ENCODE measurements at places on chromosomes 12 and 14.

- DNase-seq, result no peak
Measured at GRCh38 chr14:68104518-68104917, 284.9 kb downstream of the RAD51B start.

- DNase-seq, result no peak
Measured at GRCh38 chr12:45681465-45681864, 48.0 kb upstream of the ARID2 start.

GRCh38 chr14:67420102-67420739 lies 8.3 kb upstream of the PLEK2 start:
- no peak for DNase-seq

DNA sequence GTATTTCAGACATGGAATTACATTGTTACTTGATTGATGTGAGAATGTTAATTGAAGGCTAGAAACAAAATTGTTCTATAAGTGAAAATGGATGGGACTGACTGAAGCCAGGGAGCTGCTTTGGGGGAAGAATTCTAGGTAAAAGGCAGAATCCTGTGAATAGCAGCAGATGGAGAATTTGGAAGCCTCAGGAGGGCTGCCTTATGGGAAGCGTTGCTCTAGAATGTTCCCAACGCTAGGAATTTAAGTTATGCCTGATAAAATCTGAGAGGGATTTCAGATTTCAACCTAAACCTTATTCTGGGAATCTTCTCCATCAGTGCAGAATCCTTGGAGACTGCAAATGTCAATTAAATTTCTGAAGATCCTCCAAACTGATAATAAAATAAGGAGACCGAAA lies 858.2 kb upstream of the FLRT2 start:
- DNase-seq, result no peak

GRCh38 chr14:89617481-89618329 lies 200.7 kb upstream of the FOXN3 start:
- DNase-seq, result peak; percentile 32

DNA sequence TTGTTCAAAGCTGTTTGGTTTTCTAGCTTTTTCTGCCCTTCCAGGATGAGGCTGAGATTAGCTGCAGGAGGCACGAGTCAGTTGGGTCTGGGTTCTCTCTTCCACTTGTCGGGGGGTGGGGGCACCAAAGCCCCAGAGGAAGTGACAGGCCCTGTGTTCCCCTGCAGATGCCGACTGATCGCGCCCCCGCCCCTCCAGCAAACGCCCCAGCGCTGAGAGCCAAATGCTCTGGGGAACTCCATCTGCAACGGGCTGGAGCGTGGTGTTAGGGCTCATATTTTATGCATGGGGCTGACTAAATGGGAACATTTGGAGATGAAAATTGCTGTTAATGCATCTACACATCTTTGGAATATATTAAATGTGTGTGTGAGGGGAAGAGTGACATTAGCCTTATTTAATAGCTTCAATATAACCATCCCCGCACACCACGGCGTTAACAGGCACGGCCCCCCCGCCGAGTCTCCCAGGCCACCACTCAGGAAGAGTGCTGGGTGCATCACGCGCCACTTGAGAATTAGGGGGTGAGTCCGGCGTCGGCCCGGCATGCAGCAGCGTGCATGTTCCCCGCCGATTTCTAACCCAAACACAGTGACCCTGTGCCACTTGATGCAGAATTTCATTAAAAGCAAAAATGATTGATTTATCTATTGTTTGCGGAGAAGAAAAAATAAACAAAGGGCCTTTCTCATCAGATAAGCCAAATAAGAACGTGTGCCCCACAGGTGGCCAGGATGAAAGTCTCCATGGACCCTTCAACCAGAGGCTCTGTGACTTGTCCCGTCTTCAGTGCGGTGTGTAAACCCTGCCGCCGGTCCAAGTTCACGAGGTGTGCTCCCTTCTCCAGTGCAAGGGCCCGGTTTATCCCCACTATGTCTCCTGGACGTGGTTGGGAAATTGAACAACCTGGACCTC lies 165.0 kb upstream of the RTL1 start:
- no peak for DNase-seq

DNA sequence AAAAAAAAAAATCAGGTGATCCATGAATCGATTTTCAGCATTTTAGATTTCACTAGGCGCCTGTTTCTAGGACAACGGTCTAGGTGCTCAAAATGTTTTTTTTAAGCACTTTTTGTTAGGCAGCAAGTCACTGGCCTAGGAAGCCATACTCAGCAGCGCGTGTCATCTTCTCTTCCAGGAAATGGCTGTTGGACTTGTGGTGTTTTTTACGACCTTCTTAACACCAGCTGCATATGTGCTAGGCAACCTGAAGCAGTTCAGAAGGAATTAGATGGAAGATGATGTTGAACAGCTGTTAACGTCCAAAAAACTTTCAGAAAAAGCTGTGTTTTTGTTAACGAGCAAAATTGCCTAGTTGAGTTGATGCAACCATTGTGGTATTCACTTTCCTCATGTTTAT lies 868 bp downstream of the COX8C start:
- DNase-seq, result no peak

- DNase-seq, result no peak
Measured at GRCh38 chr14:42174357-42174756, 567.7 kb downstream of the LRFN5 start.

- no peak for DNase-seq
Measured at GRCh38 chr14:99549684-99550083, 54.3 kb downstream of the CCDC85C start.

DNA sequence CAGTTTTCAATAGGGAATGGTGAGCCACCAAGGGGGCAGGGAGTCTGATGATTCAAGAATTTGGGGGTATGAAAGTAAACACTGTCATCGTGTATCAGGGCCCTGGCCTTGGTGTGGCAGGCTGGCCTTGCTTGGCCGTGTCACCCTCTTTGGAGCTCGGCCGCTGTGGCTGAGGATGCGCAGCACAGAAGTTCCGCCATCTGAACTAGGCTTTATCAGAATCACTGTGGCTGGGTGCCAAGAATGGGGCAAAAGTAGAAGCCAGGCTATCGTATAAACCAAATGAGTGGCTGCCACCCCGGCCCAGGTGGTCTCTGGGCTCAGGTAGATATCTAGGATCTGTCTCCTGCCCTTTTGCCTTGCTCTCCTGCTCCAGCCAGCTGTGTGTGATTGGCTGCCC lies 137.4 kb downstream of the PAPOLA start:
- DNase-seq, result no peak

Measured in inflammatory macrophage (primary cell).